Pancreas (tissue), 10 donors: ENCODE measurements at places on chromosomes 5 and 9. TPM values are rescaled to one million over a fixed set of nuclear protein-coding genes. Genes with fewer than 3 reads are reported as not detected.
A peak's percentile ranks its signal among the peaks of the same experiment; 100 is the strongest.

DNA sequence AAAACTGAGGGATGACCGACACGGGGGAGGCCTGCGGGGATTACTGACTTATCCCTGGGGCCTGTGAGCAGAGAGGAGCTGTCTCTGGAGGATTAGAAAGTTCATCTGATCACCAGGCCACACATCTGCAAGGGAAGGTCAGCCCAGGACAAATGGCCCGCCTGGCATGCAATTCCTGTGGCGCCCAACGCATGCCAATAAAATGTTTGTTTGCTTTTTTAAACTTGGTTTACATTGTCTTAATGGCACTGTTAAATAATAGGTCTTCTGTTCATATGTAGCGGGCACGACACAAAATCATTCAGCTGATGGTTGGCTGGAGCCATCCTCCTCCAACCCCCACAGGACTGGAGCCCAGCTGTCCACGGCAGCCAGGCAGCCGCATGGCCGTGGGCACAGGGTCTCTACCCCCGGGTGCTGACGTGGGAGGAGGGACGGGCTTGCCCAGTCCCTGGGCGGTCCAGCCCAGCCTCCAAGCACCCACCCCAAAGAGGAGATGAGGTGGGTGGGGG lies 41.0 kb upstream of the SLC12A7 start:
- DNase-seq, result no peak

- no peak for DNase-seq
Measured at GRCh38 chr9:133639613-133640012, 3.5 kb downstream of the DBH start.

GRCh38 chr5:111472579-111472978 lies 39.8 kb downstream of the STARD4 start:
- DNase-seq, result no peak

DNA sequence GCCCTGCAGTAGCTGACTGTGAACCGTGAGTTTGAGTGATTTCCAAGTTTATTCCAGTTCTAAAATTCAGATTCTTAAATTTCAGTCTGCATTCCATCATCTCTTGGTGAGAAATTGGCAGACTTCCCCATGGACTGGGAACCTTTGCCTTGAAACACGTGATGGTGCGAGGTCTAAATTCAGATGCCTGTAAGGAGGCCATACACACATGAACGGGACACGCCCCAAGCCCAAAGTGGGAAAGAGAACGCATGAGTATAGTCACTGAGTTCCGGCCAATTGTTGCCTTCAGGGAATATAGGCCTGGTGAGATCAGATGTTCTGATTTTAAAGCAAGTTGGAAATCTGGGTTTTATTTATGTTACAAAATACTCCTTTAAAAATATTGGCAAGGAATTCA lies 1084.4 kb upstream of the WWC1 start:
- no peak for DNase-seq

- DNase-seq, result no peak
Measured at GRCh38 chr5:66080664-66081063, 63.4 kb upstream of the SREK1 start.

GRCh38 chr5:175159956-175160355 lies 284.0 kb downstream of the DRD1 start:
- no peak for DNase-seq

DNA sequence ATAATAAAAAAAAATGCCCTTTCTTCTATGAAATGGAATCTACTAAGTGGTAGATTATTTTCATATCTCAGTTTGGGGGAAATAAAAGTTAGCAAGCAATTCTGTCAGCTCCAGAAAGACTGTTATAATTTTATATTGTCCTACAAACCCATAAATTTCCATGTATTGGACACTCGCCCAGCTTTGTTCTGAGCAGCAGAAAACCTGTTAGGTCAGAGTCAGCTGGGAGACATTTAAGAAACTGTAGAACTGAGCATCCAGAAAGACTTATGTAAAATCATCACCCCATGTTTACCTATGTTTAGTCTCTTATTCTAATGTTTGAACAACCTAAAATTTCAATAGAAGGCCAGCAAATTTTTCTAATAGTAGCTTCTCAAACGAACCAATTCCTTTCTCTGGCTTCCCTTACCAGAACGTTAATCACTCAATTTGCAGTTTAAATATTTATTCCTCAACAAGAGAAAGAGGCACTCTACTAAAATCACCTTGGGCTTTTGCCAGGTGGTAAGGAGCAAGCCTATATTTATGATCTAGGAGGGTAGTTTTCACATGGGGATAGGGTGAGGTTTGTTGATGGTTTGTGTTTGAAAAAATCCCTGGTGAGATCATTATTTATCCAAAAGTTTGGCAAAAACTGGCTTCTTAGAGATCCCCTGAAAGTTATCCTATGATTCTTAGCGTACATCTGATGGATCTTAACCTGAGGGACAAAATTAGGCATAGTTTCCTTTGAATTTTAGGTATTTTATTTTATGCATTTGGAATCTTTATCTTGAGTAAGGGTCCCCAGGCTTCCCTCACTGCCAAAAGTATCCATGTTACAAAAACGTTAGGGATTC lies 34.4 kb downstream of the MACROH2A1 start:
- no peak for DNase-seq

DNA sequence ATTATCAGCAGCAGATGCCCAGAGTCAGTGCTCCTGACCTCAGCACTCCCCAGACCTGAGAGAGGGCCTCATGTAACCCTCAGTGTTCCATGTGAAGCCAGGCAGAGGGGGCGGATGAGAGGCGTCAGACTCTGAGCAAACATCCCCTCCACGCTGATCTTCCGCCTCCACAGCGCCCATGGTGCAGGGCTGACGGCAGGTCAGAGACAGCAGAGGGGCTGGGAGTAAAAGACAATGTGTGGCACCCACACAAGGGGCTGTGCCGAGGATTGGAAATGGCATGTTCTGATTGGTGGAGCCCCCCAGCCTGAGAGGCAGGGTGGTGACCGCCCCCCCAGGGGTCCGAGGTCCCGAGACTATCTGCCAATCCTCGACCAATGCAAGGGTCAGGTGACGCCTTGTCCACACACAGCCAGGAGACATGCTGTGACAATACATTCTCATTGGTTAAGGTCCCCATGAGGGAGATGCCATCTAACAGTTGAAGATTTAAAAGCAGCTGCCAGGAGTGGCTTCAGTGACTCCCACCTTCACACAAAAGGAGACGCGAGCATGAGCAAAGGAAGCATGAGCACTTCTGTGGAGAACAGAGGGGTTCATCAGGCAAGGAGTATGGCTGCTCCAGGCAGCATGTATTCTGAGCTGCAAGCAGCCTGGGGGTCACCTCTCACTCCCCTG lies 19.3 kb upstream of the SLC25A51 start:
- DNase-seq, result no peak

DNA sequence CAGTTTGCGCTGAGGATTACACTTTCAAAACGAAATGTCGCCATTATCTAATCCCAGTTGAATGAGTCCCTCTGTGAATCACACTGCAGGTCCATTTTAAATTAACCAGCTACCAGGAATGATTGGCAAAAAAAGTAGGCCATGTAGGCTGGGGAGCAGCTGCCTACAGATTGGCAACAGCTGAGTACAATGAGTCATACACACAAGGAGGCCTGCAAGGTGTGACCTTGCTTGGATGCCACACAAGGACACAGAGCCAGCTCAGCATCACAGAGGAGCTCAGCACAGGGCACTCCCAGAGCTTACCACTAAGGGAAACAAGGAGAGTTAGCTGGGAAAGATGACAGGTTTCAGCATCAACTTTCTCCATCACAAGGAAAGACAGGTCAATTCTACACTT lies 12.9 kb downstream of the HAVCR1 start:
- no peak for DNase-seq

DNA sequence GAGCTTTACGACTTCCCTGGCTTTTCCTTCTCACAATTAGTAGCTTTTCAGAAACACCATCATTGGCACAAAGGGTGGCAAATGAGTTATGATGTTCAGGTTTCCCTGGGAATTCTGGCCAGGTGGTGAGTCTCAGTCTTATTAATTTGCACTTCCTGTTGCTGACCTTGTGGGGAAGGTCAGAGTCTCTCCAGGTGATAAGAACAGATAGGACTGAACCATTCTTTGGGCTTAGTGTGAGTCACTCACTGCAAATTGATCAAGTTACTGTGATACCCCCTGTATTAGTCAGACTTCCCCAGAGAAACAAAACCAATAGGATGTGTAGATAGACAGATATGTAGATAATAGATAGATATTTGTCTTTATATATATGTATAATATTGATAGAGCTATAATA lies 53.8 kb upstream of the RANBP3L start:
- peak; percentile 9 for DNase-seq

DNA sequence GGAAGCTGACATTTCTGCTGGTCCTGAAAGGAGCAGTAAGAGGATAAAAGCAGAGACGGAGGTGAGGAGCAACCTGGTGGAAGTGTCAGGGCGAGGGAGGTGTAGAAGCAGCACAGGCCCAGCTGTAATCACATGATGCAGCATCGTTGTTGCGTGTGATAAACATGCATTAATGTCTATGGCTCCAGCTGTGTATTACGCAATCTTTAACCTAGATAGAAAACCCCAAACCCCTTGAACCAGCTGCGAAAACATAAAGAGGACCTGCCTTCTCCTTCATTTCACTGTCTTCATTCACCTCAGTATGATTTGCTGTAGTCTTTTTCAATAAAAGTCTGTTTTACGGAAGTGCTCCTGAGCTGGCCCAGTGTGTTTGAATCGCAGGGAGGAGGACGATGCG lies 162.9 kb downstream of the NTRK2 start:
- no peak for DNase-seq

DNA sequence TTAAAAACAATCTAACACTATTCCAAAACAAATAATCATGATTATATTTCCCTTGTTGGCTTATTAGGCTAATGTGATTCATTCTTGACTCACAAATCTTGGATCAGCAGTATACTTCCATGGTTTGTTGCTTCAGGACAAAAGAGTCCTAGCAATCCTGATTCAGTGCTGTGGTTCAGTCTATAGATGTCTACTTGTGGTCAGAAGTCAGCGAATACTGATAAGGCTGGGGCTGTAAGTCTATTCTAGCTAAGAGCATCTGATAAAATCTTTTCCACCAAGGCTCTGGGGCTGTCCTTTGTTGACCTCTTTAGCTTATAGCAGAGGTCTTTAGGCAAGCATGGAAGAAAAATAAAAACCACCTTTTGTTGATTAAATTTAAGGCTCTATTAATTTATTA lies 4.4 kb upstream of the SMIM3 start:
- DNase-seq, result no peak

DNA sequence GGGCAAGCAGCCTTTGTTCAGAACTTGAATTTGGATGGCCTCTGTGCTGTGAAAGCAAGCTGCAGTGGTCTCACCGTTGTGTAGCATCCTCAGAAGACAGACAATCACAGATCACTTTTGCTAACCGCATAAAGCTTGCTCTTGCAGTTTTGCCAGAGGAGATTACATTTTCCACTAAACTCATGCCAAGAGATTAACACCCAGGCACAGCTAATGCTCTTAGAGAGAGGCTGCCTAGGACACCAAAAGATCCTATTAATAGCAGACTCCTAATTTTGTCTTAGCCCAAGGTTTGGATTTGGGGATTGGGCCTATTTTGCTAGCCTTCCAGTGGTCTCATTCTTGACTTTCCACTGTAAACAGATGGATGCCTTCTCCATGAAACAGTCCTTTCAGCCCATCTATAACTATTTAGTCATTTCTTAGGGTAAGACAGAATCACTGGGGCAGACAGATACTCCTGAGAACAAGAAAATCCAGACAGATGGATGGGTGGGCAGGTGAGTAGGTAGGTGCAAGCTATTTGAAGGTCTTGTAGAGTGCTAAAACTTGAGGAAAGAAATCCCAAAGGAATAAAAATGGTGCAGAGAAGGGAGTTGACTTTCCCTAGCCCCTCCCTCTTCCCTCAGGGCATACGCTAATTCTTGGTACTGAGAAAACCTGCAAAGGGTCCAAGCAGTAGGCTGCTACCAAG lies 506.2 kb downstream of the SPOCK1 start:
- no peak for DNase-seq

GRCh38 chr9:108834959-108835665 lies 20.7 kb downstream of the ACTL7B start:
- DNase-seq, result no peak

- DNase-seq, result no peak
Measured at GRCh38 chr5:151078490-151079262, 2.2 kb downstream of the TNIP1 start.

DNA sequence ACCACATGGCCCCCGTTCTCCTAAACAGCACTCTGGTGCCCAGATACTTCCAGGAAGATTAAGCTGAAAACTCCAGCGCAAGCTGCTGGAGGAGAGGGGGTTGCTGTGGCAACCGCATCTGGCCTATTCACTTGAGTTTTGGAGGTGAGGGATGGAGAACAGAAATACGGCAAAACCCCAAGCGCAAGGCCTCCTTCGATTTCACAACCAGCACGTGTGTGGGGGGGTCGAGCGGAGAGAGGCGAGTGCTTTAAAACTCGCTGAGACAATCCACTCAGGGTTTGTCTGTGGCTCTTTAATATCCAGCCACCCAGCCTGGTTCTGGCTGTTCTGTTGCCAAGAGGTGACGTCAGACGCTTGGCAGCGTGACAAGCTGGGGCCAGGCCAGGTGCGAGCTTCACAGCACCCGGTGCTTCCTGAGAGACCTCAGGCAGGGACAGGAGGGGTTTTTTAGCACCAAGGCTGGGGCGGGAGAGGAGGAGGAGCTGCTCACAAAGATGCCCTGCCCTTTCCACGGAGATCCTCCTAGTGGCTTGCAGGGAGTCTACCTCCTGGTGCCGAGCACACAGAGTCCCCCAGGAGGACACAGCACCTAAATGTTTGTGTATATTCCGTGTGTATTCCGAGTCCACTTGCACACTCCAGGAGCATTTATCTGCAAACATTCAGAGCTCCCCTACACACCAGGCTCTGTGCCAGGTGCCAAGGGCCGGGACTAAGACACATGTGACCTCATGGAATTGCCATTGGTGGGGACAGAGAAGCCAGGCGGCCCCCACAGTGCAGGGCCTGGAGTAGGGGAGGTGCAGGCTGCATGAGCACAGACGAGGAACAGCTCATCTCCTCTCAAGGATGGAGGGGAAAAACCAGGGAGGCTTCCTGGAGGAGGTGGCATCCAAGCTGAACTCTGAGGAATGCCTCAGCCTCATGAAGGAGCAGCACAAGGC lies 194.6 kb downstream of the OLFM1 start:
- peak; percentile 98 for DNase-seq

Gene STC2
- total RNA-seq, result 28.9 TPM

Gene SLC25A51
- 15.4 TPM for total RNA-seq

Gene PCSK1
- 16.2 TPM for total RNA-seq

Gene QRFP
- total RNA-seq, result not detected

Gene INSL6
- total RNA-seq, result not detected

Gene MCTP1
- total RNA-seq, result 1.6 TPM

Gene SLC6A19
- total RNA-seq, result 0.09 TPM

Gene STING1
- 4.7 TPM for total RNA-seq
